T-helper 1 cell treated with Interleukin-12 subunit alpha and Interleukin-12 subunit beta and Interleukin-4 antibody, amounts not matched to agents 30 ng/mL and 1 ng/mL, for 36 hours (primary cell): ENCODE measurements at places on chromosomes 13 and 19. TPM values are rescaled to one million over a fixed set of nuclear protein-coding genes. Genes with fewer than 3 reads are reported as not detected.

Gene ZNF836
- 15.4 and 17.5 TPM in 2 replicates for total RNA-seq

Gene SPPL2B
- total RNA-seq, result 81.9 and 88.7 TPM in 2 replicates

Gene FLT1
- total RNA-seq, result 3.4 and 3.9 TPM in 2 replicates

Gene ZNF85
- total RNA-seq, result 10.4 and 11.9 TPM in 2 replicates

Gene PABPC3
- 0.12 and 0.32 TPM in 2 replicates for total RNA-seq

Gene FGF21
- total RNA-seq, result not detected in 2 replicates

Gene DCT
- total RNA-seq, result 0.20 and 0.61 TPM in 2 replicates

Gene CEACAM4
- total RNA-seq, result not detected in 2 replicates

Gene KCNJ14
- 1.5 and 1.8 TPM in 2 replicates for total RNA-seq

Gene PGLYRP2
- total RNA-seq, result 0.25 and 0.34 TPM in 2 replicates

Gene JOSD2
- total RNA-seq, result 40.0 and 40.5 TPM in 2 replicates

Gene ZNF606
- 9.2 and 11.5 TPM in 2 replicates for total RNA-seq

Gene CEACAM6
- total RNA-seq, result not detected in 2 replicates
